ENCODE measurements at places on chromosomes 3 and 15.

- DNase-seq, result no peak
Observed at GRCh38 chr3:125207507-125207906, 5.0 kb downstream of the SLC12A8 start.

GRCh38 chr3:172411478-172411947, 36.7 kb downstream of the GHSR start:
- DNase-seq, result no peak

DNA sequence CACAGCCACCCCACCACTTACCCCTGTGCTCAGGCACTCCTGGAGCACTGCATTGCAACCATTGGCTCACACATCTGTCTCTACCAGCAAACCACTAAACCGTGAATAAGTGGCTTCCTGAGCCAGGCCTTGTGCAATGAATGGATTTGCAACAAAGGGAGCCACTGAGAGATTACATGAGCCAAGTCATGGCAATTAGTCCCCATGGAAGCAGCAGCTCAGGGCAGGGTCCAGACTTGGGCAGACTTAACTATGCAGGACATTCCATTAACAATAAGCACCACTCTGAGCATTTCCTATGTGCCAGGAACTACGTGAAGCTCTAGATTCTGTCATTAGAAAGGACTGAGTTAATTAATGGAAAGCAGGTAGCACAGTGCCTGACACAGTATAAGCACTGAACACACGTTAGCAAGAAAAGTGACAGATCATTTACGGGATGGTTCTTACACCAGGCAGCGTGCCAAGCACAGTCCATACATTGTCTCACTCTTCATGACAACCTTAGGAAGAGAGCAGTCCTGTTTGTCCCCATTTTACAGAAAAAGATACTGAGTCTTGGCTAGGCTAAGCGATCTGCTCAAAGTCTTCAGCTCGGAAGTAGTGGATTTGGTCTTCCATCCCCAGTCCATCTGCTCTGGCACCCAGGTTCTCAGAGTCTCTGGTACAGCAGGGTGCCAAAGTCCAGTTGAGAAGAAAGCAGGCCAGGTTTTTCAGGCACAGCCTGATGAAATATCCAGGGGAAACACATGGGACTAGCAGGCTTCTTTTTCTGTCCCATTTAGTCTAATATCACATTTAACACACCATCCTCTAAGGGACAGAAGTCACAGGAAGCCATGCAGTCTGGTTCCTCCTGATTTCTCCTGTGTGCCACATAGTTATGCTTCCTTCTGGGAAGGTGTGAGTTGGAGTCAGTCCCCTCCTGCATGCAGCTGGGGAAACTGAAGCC, 44.1 kb downstream of the LIPC start:
- DNase-seq, result no peak

- DNase-seq, result no peak
Observed at GRCh38 chr15:84099181-84099580, 136.4 kb upstream of the GOLGA6L4 start.

DNA sequence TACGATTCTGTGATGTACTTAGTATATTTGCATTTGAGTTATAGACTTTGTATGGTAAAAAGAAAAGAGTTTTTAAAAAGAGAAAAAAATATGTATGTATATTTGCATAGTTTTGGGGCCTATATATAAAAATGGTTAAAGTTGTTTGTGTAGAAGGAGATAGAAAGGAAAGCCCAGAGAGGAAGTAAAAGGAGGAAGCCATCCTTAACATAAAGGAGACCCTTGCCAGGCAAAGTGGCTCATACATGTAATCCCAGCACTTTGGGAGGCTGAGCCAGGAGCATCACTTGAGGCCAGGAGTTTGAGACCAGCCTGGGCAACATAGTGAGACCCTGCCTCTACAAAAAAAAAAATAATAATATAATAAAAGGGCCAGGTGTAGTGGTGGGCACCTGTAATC, 8.4 kb downstream of the SNAP23 start:
- DNase-seq, result no peak

DNA sequence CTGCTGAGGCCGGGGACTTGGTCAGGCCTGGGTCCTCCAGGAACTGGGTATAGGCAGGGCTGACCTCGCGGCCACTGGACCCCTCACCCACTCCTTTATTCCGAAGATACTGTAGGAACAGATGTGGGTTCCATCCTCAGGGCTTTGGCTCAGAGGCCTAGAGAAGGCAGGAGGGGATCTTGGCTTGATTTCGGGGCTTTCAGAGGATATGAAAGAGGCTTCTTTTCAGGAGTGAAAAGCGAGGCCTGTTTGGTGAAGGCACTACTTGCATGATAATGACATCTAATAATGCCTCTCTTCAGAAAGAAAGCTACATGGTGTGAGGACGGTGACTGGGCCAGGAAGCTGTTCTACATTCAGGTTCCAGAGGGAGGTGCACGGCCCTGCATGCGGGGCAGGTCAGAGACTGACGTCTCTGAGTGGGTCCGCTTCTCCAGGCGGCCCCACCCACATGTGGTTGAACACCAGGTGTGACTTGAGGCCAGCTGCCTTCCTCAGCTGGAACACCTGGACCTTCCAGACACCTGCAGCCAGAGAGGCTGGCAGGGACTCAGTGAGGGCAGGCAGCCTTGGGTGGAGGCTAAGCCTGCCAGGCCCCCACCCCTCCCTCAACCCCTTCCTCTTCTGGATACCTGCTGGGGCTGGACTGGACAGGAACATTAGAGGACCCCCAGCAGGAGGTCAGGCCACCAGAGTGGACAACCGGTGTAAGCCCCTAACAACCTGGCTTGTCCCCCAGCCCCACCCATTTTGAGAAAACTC, 31.1 kb upstream of the HHATL start:
- DNase-seq, result no peak

- DNase-seq, result no peak
Observed at GRCh38 chr15:77402740-77403379, 17.0 kb downstream of the PEAK1 start.

GRCh38 chr3:58025837-58026569, 17.8 kb downstream of the FLNB start:
- no peak for DNase-seq

DNA sequence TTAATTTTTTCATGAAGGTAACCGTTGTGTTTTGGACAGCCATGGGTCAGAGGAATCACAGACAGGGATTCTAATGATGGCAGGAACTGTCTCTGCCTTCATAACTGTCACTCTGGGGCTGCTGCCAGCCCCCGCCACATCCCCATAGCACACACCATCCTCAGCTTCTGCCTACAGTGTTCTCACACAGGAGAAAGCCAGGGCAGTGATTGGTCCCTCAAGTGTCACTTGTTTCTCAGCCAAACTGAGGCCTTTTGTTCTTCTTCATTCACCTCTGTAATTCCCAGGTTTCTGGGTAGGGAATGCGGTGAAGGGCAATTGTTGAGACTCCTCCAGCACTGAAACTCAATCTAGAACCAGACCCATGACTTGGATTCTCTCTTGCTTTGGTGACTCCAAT, 65.4 kb upstream of the C3orf80 start:
- no peak for DNase-seq

GRCh38 chr3:196458063-196458462, 25.8 kb upstream of the UBXN7 start:
- DNase-seq, result no peak

DNA sequence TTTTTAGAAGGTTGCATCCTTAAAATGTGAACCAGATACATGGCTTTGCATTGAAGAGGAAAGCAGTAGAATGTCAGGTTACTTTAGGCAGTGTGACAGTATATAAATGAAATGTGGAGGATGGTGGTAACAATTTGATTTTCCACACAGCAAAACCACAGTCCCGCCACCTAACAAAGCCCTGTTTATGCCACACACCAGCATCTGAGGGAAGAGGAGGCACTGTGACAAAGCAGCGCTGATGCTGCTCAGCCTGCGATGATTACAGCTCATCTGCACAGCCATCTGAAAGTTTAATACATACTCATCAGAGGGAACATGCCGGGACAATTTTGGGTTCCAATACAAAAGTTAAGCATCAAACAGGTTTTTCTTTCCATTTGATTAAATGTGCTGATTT, 8.9 kb downstream of the RNF7 start:
- DNase-seq, result no peak

GRCh38 chr3:135000465-135000864, 205.4 kb downstream of the EPHB1 start:
- no peak for DNase-seq

DNA sequence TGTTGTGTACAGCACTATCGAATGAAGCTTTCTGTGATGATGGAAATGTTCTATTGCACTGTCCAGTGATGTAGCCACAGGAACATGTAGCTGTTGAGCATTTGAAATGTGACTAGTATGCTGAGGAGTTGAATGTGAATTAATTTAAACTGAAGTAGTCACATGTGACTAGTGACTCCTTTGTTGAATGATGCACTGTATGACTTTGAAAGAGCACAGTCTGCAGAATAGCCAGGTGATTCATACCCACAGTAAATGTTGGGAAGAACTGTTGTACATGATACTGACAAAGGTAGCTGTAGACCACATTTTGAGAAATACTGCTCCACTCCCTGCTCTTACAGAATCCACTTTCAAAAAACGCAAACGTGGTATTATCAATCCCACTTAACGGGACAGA, 34.0 kb upstream of the ACTL6A start:
- DNase-seq, result no peak

DNA sequence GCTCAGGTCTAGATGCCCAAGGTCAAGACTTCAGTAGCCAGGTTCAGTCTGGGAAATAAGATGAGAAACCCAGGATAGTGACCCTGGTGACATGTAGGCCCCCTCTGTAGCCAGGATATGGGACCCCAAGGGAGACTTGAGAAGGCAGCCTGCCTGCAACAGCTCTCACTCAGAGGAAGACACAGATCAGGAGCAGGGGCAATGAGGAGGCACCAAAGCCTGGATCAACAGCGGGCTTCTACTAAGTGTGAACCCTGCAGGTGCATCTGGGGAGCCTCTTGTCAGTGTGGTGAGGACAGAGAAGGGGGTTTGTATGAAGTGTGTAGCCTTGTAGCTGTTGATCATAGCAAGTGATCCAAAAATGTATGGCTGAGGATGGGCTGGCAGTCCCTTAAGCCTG, 25.4 kb downstream of the PLA2G4F start:
- DNase-seq, result no peak

DNA sequence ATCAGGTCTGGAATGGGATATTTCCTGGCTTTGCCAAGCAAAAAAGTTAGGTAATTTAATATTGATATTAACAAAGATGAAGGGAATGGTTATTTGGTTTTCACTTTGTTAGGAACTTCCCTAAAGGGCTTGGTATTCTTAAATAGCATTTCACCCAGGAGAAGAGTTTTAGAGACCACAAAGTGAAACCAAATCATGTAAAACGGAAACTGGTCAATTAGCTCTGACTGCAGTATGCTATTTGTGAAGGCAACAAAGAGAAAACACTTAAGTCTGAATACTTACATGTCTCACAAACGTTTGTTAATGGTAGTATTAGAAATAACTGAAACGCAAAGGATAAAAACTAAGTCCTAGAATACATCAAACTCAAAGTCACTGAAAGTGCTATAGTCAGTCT, 32.4 kb upstream of the SETMAR start:
- no peak for DNase-seq

- no peak for DNase-seq
Observed at GRCh38 chr3:65277798-65278197, 590.0 kb upstream of the ADAMTS9 start.

- no peak for DNase-seq
Observed at GRCh38 chr3:33134026-33134625, 20.3 kb downstream of the CRTAP start.

DNA sequence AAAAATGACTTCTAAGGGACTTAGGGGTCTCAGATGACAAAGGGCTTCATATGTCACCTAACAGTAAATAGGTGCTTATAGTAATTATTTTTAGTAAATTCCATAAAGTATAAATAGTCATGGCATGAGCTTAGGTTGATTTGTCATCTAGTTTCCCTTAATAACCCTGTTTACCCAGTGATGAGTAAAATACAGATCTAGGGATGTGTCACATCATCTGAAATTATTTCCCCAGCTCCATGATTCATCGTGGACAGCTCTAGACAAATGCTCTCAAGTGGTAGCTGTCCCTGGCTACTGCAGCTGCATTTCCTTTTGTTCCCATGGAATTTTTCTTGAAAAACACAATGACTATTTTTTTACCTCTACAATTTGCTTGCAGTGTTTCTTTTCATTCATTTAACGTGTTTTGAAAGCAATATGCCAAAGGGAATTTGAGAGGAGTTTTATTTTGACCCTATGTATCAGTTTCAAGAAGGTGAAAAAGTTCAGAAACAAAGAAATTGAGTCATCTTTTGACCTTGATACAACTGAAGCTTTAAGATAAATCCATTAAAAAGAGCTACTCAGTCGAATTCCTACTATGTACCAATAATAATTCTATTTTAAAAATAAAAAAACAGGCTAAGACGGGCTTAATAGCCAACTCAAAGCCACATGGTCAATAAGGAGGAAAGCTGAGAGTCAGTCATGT, 241.6 kb downstream of the KCNMB2 start:
- no peak for DNase-seq

DNA sequence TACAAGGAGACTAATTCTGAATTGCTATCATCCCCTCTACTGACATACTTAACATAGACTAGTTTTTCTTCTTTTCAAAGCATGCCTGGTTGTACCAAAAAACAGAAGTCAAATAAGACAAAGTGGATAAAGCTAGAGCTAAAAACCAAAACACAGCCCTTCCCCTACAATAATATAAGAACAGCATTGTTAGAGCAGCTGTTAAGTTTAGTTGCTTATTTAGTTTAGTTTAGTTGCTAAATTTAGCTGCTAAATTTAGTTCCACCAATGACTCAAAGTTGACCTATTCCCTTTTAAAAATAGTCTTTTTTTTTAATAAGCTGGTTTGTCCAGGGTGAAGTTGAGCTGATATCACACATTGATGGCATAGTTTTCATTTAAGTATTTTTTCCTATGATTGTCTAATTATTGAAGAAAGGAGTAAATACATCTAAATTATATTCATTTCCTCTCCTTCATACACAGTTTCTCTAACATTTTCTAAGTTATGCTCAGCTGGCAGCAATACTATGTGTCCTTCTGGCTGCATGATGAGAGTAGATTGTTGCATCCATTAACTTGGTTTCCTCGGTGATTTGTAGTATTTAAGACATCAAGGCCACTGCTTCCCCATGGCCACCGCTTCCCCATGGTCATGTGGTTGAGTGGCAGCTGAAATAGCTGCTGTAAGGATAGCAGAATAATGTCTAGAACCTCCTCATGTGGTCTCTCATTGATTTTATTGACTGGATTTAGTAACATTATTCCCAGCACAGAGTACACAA, 718.6 kb upstream of the NECTIN3 start:
- DNase-seq, result no peak

- no peak for DNase-seq
Observed at GRCh38 chr3:159914426-159914825, 74.2 kb upstream of the IL12A start.

GRCh38 chr3:17065315-17065714, 180.6 kb downstream of the PLCL2 start:
- DNase-seq, result no peak

GRCh38 chr15:100771746-100772145, 107.9 kb upstream of the ALDH1A3 start:
- DNase-seq, result no peak

DNA sequence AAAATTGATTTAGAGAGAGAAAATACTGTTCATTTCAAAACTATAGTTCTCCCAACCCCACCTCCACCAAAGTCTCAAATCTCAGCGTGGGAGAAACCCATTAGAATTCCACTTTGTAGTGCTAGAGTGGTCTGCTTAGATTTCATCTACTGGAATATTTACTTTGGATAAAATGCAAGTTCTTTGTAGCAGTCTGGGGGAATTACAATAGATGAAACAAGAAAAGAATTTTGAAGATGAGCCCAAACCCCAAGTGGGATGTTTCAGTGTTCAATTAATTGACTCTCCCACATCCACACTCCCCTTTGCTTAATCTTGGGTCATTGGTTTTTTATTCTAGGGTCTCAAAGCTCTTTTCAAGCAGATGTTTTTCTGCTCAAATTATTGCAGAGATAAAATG, 97.8 kb downstream of the RPL22L1 start:
- DNase-seq, result no peak
